ENCODE measurements at places on chromosomes 3 and 15.

DNA sequence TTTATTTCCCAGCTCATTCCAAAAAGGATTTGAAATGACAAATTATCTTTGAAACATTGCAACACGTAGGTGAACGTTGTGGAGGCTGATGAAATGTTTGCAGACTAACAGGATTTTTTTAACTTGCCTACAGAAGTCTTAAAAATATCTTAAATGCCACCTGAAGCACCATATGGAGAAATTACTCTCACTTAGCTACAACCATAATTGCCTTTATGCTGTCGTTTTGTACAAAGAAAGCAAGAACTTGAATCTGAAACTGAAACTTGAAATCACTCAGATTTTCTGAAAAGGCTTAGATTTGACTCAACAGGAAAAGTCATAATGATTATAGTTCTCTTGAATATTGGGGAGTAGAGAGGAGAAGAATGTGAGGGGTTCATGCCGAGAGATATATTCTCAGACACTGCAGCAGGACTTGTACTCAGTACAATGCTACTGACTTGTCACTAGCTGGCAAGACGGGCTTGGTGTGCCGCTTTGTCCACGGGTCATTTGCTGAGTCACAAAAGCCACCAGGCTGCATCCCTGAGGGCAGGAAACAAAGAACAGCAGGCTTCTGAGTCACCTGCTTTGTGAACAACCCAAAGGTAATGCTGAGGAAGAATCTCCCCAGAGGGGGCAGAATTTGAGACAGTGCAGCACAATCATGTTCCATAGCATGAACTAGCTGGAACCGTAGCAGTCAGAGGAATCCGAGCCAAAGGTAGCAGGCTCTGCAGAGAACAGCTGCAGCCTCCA is 7.1 kb upstream of the FMN1 start:
- no peak for DNase-seq

DNA sequence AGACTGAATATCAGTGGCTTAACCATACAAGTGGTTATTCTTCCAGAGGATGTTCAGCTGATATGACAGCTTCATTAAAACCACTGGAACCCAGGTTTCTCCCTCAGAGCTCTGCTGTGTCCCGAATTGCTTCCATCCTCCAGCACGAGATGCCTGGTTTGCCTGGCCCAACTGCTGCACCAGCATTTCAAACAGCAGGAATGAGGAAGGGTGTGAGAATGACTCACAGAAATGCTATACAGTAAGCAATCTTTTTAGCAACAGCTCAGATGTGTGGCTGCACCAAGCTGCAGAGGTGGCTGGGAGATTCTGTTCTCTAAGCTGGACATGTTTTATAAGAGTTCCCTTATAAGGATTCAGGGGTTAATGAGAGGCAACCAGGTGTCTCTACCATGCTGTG is 271.0 kb downstream of the GABRG3 start:
- DNase-seq = no peak

DNA sequence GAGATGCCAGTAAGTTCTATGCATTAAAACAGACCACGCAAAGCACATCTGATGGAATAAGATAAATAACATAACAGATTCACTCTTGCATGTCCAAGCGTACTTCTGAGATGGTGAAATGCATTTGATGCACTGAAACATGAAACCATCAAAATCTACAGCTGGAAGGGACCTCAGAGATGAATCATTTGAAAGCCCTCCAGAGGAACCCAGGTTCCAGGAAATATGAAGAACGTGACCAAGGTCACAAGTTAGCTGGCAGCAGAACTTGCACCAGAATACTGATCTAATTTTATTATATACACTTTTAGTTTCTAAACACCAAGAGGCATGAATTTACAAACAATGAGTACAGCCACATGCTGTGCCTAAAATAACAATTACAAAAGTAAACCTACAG is 957.1 kb downstream of the FHIT start:
- no peak for DNase-seq

DNA sequence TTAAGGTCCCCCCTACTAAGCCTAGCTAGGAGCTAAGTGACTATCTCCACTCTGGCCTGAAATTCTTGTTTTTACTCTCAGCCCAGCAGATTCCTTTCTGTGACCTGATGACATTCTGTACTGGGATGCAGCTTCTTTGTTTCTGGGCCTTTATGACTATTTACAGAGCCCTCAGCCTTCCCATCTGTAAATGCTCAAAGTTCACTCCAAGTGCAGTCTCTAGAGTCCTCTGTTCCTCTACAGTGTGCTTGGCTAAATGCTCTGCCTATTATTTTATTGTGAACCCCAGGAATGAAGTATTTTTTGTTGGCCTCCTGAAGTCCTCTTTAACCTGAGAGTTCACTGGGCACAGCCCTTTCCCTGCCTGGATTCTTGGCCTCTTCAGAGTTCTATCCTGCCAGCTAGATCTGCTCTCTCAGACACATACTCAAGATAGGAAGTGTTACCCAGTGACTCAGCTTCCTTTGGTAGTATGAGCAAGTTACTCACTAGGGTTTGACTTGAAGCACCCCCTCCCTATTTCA is 278.1 kb upstream of the P2RY1 start:
- DNase-seq = no peak

- DNase-seq = no peak
Measured at GRCh38 chr3:196332168-196332567, 6.0 kb downstream of the TM4SF19 start.

DNA sequence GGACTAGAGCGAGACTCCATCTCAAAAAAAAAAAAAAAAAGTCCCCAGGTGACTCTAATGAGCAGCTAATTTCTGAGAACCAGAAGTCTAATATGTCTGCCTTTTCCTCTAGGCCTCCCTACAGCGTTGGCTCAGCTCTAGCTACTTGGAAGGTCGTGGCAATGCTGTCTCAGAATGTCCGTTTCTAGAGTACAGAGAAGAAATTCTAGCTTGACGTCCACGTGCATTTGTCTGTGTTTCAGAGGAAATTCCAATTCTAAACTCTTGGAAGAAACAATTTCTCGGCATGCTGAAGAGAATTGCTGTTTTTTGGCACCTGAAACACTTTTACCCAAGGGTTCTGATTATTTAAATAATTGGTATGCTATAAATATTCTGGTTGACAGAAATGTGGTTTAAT is 78.8 kb downstream of the SOX2 start:
- DNase-seq = no peak

- no peak for DNase-seq
Measured at GRCh38 chr15:76932135-76932966, 802 bp downstream of the RCN2 start.

GRCh38 chr3:124275412-124275811 is 283.5 kb upstream of the ROPN1 start:
- DNase-seq = no peak

- no peak for DNase-seq
Measured at GRCh38 chr3:174083706-174084105, 686.2 kb downstream of the NLGN1 start.

DNA sequence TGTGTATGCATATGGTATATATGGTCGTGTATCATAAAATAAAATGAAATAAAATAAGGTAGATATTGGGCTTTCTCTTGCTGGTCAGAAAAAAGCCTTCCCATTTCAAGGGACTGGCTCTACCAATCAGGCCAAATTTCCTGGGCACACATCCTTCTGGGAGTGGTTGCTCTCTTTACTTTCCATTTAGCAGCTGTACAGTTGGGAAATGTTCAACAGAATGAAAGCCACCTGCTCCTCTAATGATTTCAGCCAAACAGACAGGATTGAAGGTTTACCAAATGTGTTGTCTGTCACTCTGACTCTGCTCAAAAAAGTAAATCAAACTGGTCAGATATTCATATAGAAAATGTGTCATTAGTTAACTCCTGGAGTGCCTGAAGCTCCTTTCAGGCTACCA is 380.4 kb downstream of the ROBO2 start:
- no peak for DNase-seq

DNA sequence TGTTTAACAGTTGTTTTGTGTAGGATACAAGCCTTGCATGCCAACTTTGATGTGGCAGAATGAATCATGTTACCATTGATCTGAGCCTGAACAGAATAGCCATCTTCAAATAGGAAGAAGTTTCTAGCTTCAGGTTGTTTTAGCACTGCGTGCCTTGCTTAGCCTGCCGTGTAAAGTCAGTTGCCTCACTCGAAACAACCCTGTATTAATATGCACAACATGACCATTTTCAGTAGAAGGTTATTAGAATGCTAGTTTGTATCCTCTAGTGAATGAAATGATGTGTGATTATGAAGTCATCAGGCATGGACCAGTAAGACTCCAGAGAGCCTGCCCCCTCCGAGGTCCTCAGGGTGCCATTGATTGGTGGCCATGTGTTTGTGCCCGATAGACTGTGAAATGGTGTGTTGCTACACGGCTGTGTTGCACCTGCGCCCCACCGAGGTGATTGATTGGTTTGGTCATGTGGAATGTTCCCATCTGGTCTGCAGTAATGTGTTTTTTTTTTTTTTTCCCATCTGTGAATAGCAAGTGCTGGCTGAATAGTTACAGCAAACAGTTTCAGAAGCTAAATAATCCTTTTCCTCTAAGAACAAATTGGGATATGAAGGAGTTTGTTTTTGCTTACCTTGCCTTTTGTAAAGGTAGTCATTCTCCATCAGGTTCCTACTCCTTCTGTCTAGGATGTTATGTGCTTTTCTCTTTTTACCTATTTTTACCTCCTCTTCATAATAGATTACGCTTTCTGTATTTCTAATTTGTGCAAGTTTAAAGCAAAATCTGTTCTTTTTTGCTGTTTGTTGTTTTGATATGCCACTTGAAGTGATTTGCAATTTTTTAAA is 214.9 kb downstream of the TCF12 start:
- no peak for DNase-seq

- no peak for DNase-seq
Measured at GRCh38 chr3:168249550-168250414, 154.1 kb upstream of the GOLIM4 start.

GRCh38 chr15:39270934-39271333 is 309.9 kb upstream of the THBS1 start:
- DNase-seq = no peak

DNA sequence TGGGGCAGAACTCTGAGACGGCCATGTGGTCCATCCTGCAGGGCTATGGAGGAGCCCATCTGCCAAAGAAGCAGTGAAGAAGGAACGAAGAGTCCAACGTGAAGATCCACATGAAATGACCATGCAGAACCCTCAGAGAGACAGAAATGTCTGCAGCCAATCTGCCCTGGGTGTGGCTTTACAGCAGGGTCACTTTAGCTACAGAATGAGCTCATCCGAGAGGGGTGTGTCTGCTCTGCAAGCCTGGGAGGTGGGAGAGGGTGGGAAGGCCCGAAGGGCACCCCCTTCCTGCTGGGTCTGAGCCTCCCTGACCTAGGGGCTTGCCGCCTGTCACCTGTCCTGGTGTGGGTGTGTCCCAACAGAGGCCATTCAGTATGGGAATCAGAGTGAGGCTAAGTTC is 176.3 kb downstream of the ATP10A start:
- DNase-seq = no peak

DNA sequence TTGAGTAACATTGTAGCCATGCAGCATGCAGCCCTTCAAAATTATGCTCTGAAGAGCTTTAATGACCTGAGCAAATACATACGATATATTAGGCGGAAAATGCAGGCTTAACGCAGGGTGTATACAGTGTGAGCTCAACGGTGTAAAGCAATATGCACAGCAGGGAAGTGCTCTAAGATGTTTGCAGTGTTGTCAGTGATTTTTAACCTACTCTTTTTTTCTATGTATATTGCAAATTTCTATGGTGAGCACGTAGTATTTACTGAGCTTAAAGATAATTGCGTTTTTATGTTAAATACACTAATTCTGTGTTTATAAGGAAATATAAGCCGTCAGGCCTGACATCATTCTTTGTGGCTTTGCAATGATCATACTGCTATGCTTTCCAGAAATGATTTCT is 42.1 kb downstream of the DGKG start:
- DNase-seq = no peak

DNA sequence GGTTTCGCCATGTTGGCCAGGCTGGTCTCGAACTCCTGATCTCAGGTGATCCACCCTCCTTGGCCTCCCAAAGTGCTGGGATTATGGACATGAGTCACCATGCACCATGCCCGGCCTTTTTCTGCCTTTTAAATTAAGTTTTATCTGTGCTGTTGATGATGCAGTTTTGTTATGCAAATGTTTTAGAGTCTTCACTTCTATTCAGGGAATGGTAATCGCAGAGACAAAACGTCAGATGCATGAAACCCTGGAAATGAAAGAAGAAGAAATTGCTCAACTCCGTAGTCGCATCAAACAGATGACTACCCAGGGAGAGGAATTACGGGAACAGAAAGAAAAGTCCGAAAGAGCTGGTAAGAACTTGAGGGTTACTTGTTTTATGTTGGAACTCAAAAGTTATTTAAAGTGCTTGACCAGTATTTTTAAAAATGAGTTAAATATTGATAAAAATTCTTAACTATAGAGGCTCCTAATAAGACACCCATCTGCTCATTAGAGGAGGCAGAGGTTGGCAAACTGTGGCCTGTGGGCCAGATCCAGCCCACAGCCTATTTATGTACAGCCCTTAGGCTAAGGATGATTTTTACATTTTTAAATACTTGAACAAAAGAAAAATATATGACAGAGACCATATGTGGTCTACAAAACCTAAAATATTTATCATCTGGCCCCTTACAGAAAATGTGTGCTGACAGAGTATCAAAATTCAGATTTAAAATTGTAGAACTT is 127.8 kb upstream of the LRRFIP2 start:
- DNase-seq = no peak

DNA sequence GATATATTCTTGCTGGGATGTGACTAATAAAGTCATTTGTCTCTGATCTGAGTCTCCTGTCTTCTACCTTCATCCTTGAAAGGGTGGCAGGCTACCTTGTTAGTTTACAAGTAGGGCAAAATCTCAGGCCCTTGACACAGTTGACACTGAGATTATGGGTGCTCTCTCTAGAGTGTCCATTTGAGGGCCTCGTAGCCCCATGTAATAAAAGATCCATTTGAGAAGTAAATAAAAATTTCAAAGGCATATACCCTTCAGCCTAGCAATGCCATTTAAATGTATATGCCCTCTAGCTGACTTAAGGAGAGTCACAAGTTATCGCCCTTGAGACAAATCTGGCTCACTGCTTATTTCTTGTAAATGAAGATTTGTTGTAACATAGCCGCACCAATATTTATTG is 98.6 kb downstream of the TCF12 start:
- no peak for DNase-seq

DNA sequence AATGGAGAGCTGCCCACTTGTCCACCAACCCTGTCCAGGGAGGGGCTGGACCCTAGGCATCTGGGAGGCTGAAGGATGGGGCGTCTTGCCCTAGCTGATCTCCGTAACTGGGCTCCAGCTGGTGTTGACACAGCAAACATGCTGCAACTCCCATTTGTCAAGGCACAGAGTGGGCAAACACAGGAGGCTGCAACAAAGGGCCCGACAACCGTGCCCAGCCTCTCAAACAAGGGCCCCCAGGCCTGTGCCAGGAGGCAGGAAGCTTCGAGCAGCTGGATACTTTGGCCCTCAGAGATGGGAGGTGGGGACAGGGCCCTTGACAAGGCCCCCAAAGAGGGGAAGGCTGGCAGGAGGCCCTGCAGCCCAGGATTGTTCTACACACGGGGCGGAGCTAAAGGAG is 64.2 kb upstream of the TMEM115 start:
- no peak for DNase-seq

- no peak for DNase-seq
Measured at GRCh38 chr3:184591789-184592188, 30.2 kb downstream of the EPHB3 start.

GRCh38 chr3:102132370-102132769 is 283.1 kb downstream of the NFKBIZ start:
- DNase-seq = no peak

- no peak for DNase-seq
Measured at GRCh38 chr15:99385865-99386264, 134.6 kb downstream of the LRRC28 start.
